ENCODE measurements at places on chromosomes 1 and 21.

DNA sequence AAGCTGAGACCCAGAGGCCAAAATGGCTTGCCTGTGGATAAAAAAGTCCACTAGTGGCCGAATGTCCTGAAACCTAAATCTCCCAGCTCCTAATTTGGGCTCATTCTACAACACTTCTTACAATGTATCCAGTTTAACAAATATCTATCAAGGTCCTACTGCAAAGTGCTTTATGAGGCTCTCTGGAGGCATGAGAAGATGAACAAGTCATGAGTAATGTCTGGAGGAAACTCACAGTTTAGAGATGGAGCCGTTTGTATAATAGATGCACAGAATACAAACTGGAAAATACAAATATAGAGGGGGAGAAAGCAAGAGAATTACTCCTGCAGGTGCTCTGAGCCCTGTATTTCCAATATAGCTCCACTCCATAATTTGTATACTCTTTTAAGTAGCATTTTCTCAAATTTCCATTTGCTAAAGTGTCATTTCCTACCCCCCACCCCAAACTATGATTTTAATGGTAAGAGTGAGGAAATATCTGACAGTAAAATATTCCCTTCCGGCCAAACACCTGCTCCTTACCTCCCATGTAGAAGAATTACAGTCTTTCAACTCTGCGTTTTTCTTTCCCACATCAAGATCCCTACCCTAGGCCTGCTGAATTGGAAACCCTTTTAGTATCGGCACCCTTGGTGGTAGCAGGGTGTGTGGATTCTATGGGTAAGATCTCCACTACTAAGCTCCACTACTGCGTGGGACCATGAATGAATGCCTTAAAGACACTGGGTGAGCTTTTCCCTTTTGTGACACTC lies 3.3 kb upstream of the ADAMTS5 start:
- DNase-seq = no peak

DNA sequence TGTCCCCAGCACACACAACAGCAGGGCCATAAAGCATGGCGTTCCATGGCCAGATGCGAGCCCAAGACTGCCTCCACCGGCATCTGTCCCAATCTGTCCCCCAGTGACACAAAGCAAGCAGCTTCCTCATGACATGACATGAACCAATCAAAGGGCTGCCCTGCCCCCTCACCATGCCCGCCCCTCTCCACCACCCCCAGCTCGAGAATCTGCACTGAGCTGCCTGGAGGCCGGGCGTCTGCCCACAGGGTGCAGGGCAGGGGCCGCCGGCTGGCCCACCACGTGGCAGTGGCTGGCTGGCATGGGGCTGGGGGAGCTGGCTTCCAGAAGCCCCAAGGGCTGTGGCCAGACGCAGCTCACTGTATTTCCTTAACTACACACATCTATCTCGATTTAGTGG lies 27.8 kb downstream of the WNT9A start:
- no peak for DNase-seq

DNA sequence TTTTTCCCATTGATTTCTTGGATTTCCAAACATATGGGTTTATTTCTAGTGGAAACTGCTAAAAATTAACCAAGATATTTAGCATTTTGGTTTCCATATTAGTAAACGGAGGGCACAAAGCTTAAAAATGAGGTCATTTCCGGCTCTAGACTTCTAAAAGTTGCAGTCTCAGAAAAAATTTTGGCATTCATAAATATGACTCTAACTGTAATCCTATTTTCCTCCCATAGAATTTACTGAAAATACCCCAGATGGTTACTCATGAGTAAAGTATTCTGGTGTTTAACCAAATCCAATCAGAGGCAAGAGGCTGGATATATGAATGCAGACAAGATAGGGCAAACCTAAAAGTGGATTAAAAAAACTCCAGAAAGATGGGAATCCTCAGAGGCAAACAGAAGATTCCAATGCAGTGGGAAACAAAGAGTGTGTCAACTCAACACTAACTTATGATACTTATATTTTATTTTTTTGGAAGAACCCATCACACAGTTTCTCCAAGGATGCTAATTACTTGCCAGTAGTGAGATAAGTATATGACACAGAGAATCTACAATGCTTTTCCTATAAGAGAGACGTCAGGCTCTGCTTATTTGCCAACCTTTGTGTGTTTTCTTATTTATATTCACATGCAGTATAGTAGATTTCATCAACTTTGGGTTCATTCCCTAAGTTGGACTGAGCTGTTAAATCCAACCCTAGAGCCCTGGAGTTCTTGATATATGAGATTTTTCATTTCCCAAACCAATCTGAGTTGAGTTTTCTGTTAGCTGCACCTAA lies 90.1 kb upstream of the BCL10 start:
- DNase-seq = no peak

- no peak for DNase-seq
Observed at GRCh38 chr1:2466958-2467554, 9.0 kb upstream of the PLCH2 start.

DNA sequence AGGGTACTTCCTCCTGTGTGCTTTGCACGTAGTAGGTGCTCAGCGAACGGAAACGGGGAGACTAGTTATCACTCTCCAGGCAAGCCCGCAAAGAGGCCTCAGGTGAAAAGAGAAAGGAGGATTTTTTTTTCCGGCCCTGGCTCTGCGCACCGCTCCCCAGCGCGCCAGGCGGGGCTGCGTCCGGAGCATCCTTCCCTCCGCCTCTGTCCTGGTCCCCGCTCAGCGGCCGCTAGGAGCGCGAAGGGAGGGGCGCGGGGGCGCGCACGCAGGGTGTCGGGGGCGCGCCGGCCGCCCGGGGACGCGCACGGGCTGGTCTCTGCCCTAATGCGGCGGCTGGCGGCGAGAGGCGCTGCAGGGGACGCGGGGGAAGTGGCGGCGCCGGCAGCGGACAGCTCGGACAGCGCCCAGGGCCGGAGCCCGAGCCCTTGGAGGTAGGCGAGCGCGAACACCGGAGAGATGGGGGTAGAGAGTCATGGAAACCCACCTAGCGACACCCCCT lies 42.3 kb upstream of the NFASC start:
- peak; percentile 53 for DNase-seq

- peak; percentile 1 for DNase-seq
Observed at GRCh38 chr1:78688697-78689096, 39.1 kb downstream of the IFI44 start.

DNA sequence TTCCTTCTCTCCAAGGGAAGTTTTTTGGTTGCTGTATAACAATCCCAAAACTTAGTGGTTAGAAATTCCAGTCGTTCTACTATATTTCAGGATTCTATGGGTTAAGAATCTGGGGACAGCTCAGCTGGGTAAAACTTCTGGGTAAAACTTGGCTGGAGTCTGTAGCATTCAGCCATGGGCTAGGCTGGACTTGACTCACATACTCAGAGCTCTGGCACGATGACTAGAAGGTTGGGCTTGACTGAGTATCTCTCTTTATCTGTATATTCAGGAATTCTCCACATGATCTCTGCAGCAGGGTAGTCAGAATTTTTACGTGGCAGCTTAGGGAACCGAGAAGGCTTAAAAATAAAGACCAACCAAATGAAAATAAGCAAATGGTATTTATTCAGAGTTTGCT lies 28.2 kb upstream of the HRNR start:
- DNase-seq = no peak

GRCh38 chr1:145994391-145995120 lies 1.8 kb downstream of the TXNIP start:
- DNase-seq = no peak

DNA sequence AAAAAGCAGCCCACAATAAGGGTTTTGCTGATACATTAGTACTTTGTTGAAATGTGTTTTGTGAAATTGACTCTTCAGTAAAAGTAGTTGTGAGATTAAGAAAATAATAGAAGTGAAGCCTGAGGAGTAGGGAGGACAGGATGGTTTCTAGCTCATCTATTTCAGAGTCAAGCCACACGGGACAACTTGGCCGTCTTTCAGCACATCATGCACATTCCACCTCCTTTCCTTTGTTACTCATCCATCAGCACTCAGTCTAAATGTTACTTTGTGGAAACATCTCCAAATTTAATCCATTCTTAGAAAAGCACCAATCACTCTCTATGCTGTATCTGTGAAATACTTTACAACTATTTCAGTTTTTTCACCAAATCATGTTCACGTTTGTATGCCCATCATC lies 223.3 kb downstream of the FGGY start:
- no peak for DNase-seq

- peak; percentile 33 for DNase-seq
Observed at GRCh38 chr1:77762072-77762476, 2.4 kb upstream of the USP33 start.

- no peak for DNase-seq
Observed at GRCh38 chr1:182652933-182653332, 31.5 kb downstream of the RGS8 start.

DNA sequence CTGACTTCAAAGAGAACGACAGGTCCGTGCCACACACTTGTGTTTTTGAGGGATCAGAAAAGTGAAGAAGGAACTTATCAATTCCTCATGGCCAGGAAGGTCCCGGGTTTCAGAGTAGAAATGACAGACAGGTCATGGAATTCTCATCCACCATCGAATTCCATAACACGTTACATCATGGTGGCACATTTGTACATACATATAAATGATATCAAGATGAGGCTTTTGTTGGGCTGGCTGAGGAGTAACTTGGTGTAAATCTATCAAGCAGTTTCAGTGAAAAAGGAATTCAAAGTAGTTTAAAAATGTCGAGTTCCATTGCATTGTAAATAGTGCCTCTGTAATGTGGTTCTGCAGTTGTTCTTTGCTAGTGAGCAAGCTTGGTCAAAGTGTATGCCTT lies 22.9 kb upstream of the GNPAT start:
- no peak for DNase-seq

- peak; percentile 81 for DNase-seq
Observed at GRCh38 chr1:159869173-159869572, 6.7 kb upstream of the VSIG8 start.

GRCh38 chr1:43622471-43622870 lies 27.5 kb upstream of the KDM4A start:
- DNase-seq = no peak

DNA sequence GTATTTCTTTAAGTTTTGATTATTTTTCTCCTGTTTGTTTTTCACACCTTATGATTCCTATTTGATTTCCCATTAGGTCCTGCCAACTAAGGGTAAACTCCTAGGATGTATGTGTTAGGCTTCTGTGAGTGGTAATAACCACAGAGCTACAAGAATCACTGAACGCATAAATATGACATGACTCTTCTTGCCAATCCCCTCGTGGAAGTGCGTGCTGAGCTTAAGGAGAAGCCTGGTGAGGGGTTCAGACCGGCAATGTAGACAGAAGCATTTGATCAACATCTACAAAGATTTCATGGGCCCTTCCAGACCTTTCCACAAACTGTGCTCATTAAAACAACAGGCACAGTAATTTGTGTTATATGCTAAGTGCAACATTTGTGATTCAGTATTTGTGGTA lies 273.8 kb upstream of the SNX7 start:
- no peak for DNase-seq

GRCh38 chr1:227357171-227357926 lies 39.1 kb upstream of the CDC42BPA start:
- peak; percentile 83 for DNase-seq

GRCh38 chr1:32487182-32487581 lies 22.3 kb downstream of the ZBTB8B start:
- no peak for DNase-seq

- no peak for DNase-seq
Observed at GRCh38 chr1:180136331-180136967, 18.2 kb upstream of the QSOX1 start.

GRCh38 chr1:186798960-186799688 lies 29.6 kb upstream of the PLA2G4A start:
- no peak for DNase-seq

DNA sequence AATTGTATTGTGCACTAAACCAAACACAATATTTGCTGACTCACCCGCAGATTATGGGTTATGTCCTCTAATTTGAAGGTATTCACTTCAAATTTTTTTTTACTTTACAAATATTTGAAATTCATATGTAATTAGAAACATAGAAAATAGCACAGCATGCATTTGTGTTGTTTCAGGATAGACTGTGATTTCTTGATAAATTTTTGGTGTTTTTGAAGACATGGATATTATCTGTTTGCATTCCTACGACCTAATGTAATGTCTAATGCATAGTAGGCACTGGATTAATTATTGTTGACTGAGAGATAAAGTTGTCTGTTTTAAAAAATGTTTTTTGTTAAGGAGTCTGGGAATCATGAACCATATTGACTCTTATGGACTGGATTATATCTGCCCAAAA lies 850.2 kb downstream of the BRINP3 start:
- no peak for DNase-seq

DNA sequence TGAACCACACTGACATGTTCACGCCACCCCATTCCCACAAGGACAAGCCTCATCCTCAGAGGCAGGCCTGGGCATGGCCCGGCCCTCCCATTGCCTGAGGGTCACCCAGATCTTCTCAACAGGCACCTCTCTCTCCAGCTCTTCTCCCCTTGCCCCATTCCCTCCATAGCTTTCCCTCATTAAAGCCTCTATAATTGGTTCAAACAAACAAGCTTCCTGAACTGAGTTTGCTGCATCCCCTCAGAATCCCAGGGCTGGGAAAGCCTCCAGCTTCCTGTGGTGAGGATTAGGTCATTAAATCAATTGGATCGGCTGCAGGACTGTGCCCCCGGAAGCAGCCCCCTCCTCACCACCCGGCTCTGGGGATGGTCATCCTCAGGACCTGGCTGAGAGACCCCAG lies 18.9 kb downstream of the CTNNBIP1 start:
- DNase-seq = no peak

GRCh38 chr1:24870551-24871195 lies 59.4 kb downstream of the RUNX3 start:
- no peak for DNase-seq

GRCh38 chr1:7227654-7228053 lies 442.4 kb downstream of the CAMTA1 start:
- no peak for DNase-seq

- no peak for DNase-seq
Observed at GRCh38 chr1:33045814-33046213, 9.1 kb upstream of the AK2 start.

GRCh38 chr1:109567877-109568672 lies 19.7 kb downstream of the GNAI3 start:
- no peak for DNase-seq

GRCh38 chr1:75677443-75677842 lies 47.1 kb upstream of the ACADM start:
- DNase-seq = no peak

- DNase-seq = no peak
Observed at GRCh38 chr1:818618-819291, 105.0 kb upstream of the SAMD11 start.

- no peak for DNase-seq
Observed at GRCh38 chr1:227547310-227548118, 15.8 kb upstream of the ZNF678 start.

DNA sequence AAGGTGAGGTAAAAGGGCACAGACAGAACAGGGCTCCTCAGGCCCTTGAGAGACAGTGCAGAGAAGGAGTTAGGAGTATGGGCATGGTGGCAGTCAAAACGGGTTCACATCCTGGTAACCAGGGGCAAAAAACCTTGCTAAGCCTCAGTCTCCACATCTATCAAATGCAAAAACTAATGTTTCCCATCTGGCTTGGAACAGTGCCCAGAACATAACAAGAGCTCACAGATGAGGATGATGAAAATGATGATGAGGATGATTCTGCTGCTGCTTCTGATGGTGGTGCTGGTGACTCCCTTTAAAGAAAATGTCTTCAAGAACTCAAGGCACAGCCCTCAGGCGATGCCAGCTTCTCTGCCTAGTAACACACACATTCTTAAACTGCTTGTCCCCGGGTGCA lies 24.1 kb downstream of the HHIPL2 start:
- DNase-seq = no peak

- DNase-seq = no peak
Observed at GRCh38 chr21:31409831-31410487, 65.9 kb upstream of the TIAM1 start.

GRCh38 chr1:50940291-50940690 lies 19.8 kb downstream of the FAF1 start:
- DNase-seq = no peak

Data from SW480 (cell line).